SK-N-SH treated with all-trans-retinoic acid at 6 μM for 48 hours (cell line): ENCODE measurements at places on chromosomes 13 and 19.

- ATAC-seq: no peak
Measured at GRCh38 chr19:23285948-23286347, 35.8 kb upstream of the ZNF724 start.

GRCh38 chr19:39525205-39525604, 7.4 kb downstream of the EID2B start:
- ATAC-seq: no peak

DNA sequence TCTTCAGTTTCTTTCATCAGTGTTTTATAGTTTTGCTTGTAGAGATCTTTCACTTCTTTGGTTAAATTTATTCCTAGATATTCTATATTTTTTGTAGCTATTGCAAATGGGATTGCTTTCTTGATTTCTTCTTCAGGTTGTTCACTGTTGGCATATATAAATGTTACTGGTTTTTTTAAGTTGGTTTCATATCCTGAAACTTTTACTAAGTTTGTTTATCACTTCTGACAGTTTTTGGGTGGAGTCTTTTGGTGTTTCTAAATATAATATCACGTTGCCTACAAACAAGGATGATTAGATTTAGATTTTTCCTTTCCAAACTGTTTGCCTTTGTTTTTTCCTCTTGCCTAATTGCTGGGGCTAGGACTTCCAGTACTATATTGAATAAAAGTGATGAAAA, 109.7 kb downstream of the PAN3 start:
- no peak for ATAC-seq

GRCh38 chr13:113138792-113139551, 16.4 kb downstream of the F10 start:
- ATAC-seq: no peak

DNA sequence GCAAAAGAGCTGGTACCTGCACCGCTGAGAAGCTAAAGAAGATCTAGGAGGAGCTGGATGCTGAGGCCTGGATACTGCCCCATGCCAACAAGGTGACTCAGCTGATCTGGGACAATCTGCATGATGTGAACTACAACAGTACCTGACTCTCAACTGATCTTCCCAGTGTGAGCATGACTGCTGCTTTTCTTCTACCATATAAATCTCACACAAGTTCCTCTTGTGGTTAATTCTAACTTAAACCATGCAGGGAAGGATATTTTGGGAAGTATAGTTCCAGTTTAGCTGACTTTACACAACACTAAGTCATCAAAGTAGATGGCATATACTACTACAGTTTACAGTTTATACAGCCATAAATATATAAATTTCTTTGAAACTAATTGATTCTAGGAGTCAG, 91.9 kb downstream of the SLAIN1 start:
- no peak for ATAC-seq

GRCh38 chr13:76245920-76246319, 609.8 kb downstream of the LMO7 start:
- no peak for ATAC-seq

GRCh38 chr19:676007-676338, 219 bp upstream of the FSTL3 start:
- no peak for ATAC-seq

GRCh38 chr19:1445185-1445931, 4.6 kb upstream of the APC2 start:
- peak; percentile 88 for ATAC-seq

DNA sequence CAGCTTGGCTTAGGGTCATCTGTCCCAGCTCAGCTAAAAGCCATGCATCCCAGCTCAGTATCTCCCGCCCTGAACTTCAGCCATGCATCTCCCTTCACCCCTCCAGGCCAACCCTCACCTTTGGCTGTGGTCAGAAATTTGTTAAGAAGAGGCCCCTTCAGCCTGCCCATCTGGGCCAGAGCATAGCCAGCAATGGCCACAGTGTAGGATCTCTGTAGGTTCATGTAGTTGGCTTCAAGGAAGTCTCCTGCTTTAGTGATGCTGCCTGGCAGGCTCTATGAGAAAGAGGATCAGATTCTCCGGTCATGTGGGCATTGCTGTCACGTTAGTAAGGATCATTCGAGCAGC, 16.6 kb upstream of the TNFSF14 start:
- no peak for ATAC-seq

DNA sequence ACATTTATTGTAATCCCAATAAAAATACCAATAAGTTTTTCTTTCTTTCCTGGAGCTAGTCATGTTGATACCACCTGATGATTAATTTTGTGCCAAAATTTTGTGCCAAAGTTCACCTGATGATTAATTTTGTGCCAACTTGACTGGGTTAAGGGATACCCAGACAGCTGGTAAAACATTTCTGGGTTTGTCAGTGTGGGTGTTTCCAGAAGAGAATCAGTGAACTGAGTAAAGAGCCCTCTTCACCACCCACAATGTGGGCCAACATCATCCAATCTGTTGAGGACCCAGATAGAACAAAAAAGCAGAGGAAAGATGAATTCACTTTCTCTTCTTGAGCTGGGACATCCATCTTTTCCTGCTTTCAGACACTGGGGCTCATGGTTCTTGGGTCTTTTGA, 292.9 kb downstream of the LMO7 start:
- ATAC-seq: no peak
